ENCODE measurements at places on chromosomes 7 and 10. TPM values are rescaled to one million over a fixed set of nuclear protein-coding genes. Genes with fewer than 3 reads are reported as not detected.

Gene CRPPA
- total RNA-seq, result 0.79 TPM

Gene PDZD7
- total RNA-seq, result 1.2 TPM

Gene ZNF438
- 1.9 TPM for total RNA-seq

Gene DLX6
- not detected for total RNA-seq

Gene SCART1
- total RNA-seq, result 0.26 TPM

Gene CALML5
- not detected for total RNA-seq

Gene PAX2
- total RNA-seq, result 0.18 TPM

Gene TRIM74
- total RNA-seq, result 0.27 TPM

Gene NAT16
- total RNA-seq, result 0.17 TPM

Gene ZNF212
- 12.6 TPM for total RNA-seq

Gene SPDYE16
- not detected for total RNA-seq

Gene GPR141
- not detected for total RNA-seq

Gene IGF2BP3
- total RNA-seq, result 26.0 TPM

Gene NKX2-3
- not detected for total RNA-seq

Gene SLC18A2
- 0.06 TPM for total RNA-seq

Gene MMRN2
- total RNA-seq, result 1.1 TPM

Gene NOLC1
- 198 TPM for total RNA-seq

Gene AS3MT
- total RNA-seq, result 3.3 TPM

Gene NODAL
- not detected for total RNA-seq

Gene ACTL6B
- not detected for total RNA-seq

Gene CACNA2D1
- total RNA-seq, result 8.3 TPM

Gene C7orf33
- not detected for total RNA-seq

Gene OLAH
- 0.05 TPM for total RNA-seq

Gene ARHGAP22
- total RNA-seq, result 4.4 TPM

Gene FEZF1
- total RNA-seq, result not detected

Gene GIMAP8
- total RNA-seq, result not detected

Gene CYP2C9
- not detected for total RNA-seq

Gene RSU1
- total RNA-seq, result 84.5 TPM

Gene GDF2
- not detected for total RNA-seq

Gene XRCC2
- 3.9 TPM for total RNA-seq

Gene TMEM196
- not detected for total RNA-seq

Gene LDB3
- not detected for total RNA-seq

Gene PCDH15
- not detected for total RNA-seq

Gene CALHM2
- 5.5 TPM for total RNA-seq

Gene PPP1R17
- total RNA-seq, result not detected

Gene MRPL43
- total RNA-seq, result 97.2 TPM

Gene BTAF1
- 12.3 TPM for total RNA-seq

Gene ZNF804B
- total RNA-seq, result not detected

Gene PSMG3
- total RNA-seq, result 115 TPM

Gene PLXDC2
- total RNA-seq, result 0.04 TPM

Gene MMD2
- total RNA-seq, result not detected

Gene DYDC1
- not detected for total RNA-seq

Gene SPDYE9
- total RNA-seq, result not detected

Gene AOAH
- total RNA-seq, result not detected

Gene PSMC2
- 171 TPM for total RNA-seq

Gene ANXA8
- 33.2 TPM for total RNA-seq

Gene AGR2
- total RNA-seq, result 161 TPM

Gene ZNF679
- not detected for total RNA-seq

Gene GPR26
- not detected for total RNA-seq

Gene FOXI2
- total RNA-seq, result not detected

Gene BICC1
- 30.1 TPM for total RNA-seq

Gene ZFAND4
- total RNA-seq, result 5.0 TPM

Gene ENO4
- total RNA-seq, result 0.19 TPM

Gene ZNF800
- 8.9 TPM for total RNA-seq

Gene NEUROD6
- not detected for total RNA-seq

Gene NKX6-2
- total RNA-seq, result 0.23 TPM

Gene ZKSCAN1
- total RNA-seq, result 9.3 TPM
